Fibroblast of skin of back (primary cell): ENCODE measurements at places on chromosomes 12 and 14.
A peak's percentile ranks its signal among the peaks of the same experiment; 100 is the strongest.

GRCh38 chr12:82862876-82863649 is 176.4 kb downstream of the TMTC2 start:
- DNase-seq: no peak

- peak; percentile 5 for DNase-seq
These were observed 102.2 kb downstream of the GPHN start for GRCh38 chr14:66610154-66610563.

DNA sequence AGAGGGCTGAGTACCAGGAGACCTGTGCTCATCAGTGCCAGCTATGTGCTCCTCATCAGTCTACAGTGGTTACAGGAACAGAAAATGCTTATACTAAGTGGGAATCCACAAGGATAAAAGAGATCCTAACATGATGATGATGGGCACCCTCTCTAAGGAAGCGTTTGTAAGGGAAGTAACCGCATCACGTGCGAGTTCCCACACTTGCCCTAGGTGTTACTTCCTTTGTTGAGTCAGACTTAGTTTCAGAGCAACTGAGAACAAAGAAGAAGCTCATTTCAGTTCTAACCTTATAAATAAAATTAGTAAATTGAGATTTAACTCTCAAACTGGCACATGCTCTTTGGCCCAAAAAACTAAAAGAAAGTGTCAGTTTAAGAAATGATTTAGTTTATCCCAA is 956.4 kb upstream of the TMEM132C start:
- DNase-seq: no peak

- no peak for DNase-seq
These were observed 55.7 kb downstream of the TRIM9 start for GRCh38 chr14:51039252-51039651.

DNA sequence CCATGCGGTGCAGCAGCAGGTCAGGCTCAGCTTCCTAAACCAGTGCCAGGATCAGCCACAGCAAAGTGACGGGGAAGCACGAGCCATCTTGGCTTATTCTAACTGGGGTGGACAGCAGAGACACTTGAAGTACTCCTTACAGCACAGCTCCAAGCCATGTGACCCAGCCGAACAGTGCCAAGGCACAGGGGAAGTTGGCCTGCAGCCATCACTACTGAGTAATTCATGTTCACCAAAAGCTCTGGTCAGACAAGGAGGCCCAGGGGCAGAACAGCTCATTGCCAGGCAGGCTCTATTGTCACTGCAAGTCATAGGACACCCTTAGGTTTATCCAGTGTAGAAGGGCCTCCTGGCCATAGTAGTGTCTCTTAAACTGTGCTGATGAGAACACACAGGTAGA is 23.4 kb upstream of the SLC35F4 start:
- peak; percentile 28 for DNase-seq

DNA sequence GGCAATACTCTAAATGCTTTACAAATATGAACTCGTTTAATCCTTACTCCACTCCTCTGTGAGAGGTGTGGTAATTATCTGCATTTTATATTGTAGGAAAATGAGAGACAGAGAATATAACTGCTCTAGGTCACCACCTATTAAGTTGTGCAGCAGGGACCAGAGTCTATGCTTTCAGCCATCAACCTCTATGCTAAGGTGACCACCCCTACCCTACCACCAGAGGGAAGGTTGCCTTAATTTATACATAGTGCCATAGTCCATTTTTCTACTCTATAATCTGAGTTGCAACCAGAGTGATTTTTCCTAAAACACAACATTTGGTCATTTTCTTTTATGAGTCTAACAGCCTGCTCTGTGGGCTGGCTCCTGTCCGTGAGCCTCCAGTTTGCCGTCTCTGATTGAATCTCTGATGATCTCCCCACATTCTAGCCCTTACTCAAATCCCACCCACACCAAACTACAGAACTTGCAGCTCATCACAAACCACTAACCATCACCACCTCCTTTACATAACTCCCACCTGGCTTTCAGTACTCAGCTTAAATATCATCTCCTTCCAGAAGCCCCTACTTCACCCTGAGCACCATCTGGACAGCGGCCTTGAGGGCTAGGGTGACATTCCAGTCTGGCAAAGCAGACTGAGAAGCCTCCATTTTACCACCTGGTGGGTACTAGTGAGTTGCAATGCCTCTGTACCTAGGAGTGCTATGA is 126.6 kb downstream of the PPM1H start:
- no peak for DNase-seq

GRCh38 chr14:80780500-80780899 is 161.0 kb downstream of the CEP128 start:
- no peak for DNase-seq

DNA sequence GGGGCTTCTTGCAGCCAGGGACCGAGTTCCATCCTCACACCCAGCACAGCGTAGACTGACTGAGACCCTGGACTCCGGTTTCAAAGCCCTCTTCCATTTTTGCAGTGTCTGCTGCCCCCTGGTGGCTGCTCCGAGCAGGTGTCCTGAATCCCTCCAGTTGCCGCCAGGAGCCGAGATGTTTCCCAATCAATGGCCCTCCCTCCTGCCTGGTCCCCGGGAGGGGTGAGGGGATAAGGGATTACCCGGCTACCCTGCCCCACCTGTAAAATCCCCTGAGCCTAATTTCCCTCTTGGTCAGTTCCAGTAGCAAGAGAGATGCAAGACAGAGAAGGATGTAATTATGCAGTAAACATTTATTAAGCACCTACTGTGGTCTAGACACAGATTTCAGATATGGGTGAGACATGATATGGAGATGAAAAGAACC is 55.0 kb downstream of the PHETA1 start:
- DNase-seq: peak; percentile 56

- DNase-seq: peak; percentile 72
These were observed 43.8 kb downstream of the MED13L start for GRCh38 chr12:116233669-116234068.

DNA sequence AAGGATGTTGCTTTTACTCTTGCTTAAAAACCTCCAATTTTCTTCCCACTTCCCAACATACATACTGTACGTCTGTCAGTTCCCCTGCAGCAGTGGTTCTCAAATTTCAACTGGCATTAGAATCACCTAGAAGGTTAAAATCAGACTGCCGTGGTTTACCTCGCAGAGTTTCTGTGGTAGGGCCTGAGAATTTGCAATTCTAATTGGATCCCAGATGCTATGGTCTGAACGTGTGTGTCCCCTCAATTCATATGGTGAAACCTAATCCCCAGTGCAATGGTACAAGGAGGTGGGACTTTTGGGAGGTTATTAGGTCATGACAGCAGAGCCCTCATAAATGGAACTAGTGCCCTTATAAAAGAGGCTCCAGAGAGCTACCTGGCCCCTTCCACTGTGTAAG is 226.9 kb downstream of the CRADD start:
- no peak for DNase-seq

DNA sequence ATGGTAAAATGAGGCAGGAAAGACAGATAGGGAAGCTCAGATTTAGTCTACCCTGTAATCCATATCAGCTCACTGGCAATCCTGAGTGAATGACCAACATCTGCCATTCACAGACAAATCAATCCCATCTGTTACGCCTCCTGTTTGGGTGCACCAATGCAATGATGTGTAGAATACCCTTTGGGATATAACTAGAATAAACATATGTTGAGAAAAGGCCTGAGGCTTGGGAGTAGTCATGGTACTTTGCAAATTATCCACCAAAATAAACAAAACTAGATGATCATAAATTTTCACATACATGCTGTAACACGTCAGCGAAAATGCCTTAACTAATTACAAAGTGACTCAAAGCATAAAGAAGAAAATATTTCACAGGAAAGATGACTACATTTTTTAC is 78.8 kb downstream of the KCNC2 start:
- DNase-seq: peak; percentile 5

DNA sequence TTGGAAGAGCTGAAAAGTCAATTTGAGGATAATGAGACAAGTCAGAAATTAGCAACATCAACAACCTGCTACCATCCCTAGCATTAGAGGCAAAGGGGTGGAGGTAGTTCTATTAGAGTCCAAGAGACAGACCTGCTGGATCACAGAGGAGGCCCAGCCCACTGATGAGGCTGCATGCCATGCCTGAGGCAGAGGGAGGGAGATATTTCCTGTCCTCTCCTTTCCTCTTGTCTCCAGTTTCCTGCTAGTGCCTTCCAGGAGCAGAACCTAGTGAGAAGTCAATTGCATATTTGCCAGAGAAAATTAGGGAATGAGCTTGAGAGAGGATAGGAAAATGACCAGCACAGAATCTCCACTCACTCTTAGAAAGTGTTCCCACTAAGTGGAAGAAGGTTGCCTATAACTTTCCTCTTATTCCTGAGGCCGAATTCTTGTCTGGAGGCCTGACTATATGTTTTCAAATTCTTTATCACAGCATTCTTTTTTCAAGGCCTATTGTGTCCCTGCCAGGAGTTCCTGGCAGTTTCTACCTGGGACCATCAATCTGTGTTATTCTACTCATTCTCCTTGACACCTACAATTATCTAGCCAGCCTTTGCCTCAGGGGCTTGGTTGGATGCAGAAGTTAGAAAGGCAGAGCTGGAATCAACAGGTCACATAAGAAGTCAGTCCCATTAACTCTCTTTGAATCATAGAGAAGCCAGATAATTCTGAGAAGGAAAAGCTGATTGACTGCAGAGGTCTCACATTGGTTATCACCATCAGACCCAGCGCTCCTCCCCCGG is 121.9 kb downstream of the EMP1 start:
- DNase-seq: no peak

DNA sequence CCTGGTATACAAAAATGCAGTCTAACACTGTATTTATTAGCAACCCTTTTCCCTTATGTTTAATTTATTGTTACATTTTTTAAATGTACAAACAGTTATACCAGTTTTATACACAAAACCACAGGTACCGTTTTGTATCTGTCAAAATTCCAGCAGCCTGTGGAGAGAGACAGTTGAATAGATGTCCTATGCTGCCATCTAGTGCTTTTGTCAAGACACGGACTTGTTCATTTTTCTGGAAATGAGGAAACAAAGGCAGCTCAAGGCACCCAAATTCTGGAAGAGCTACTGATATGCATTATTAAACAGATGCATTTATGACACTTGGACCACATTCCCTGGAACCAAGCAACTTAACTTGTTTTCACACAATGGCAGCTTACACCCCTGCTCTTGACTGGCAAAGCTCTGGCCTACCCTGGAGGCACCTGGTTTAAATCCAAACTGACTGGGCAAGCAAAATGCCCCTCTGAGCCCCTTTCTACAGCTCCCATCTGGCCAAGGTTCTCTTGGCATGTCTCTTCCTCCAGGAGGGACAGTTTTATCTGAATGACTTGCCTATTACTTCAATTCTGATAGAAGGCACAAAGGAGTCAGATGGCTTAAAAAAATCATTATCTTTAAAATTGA is 286.9 kb upstream of the PRKD1 start:
- DNase-seq: peak; percentile 65

DNA sequence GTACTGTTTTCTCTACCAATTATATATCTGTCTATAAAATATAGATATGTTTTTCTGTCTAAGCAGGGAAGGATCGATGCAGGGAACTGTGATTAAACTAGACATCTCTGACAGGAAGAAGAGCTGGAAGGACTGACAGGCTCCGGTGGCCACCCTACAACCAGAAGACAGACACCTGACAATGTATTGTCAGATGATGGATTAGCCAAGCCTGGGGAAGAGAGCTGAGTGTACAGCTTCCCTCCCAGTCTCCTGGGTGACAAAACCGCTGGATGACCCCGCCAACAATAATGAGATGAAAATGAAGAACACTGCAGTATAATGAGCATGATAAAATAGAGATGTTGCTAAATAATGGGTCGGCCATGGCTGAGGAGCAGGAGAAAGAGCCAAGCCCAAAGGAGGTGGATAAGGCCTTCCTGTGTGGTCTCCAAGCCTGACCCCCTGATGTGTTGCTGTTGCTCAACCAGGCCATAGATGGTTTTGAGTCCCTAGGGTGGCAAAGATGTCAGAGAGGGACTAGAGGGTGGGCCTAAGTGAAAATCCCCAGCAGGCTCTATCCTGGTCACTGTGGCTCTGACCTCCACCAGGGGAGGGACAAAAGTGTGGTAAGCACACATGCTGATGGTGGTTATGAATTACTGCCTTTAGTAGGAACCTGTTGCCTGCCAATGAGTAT is 28.2 kb downstream of the DHRS2 start:
- no peak for DNase-seq

DNA sequence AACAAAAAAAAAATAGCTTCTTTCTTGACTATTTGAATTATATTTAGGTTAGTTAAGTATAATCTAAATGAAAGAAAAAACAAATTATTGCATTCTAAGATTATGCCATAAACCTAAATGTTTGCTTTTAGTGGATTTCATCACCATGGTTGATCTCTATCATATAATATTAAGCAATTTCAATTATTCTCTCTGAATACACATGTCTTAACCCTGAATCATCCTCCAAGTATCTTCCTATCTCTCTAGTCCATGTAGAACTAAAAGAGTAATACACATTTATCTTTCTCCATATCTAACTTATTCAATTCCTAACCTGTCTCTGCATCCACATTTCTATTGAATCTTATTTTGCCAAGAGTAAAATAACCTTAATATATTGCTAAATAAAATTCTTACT is 59.6 kb downstream of the PPFIA2 start:
- DNase-seq: no peak

GRCh38 chr12:21907948-21908837 is 33.0 kb downstream of the ABCC9 start:
- no peak for DNase-seq

DNA sequence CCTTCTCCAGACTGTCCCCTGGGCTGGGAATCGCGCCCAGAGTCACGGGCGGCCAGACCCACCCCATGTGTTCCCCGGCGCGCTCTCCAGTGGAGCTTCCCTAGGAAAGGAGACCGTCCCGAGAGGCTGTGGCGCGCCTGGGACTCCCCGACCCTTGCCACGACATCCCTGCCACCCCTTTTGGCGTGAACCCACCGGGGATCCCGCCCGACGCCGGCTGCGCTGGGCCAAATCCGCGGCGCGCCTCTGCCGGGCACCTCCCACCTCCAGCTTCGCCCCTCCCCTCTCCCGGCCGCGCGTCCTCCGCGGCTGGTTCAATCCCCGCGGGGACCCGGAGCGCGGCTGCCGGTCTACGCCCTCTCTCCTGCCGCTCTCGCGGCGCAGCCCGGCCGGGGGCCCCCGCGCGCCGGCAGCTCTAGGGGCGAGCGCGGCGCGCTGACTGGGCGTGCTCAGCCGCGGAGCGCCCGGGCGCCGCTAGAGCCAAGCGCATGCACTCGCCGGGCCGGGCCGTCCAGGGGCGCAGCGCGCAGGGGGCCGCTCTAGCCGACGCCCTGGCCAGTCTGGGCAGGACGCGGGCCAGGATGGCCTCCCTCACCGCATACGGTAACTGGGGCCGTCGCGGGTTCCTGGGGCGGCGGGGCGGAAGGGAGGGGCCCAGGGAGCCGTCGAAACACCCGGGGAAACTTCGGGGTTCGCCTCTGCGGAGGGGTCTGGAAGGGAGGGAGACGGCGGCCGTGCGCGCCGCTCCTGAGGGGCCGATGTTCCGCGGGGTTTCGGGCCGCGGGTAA is 77.4 kb upstream of the ANO4 start:
- DNase-seq: peak; percentile 15

DNA sequence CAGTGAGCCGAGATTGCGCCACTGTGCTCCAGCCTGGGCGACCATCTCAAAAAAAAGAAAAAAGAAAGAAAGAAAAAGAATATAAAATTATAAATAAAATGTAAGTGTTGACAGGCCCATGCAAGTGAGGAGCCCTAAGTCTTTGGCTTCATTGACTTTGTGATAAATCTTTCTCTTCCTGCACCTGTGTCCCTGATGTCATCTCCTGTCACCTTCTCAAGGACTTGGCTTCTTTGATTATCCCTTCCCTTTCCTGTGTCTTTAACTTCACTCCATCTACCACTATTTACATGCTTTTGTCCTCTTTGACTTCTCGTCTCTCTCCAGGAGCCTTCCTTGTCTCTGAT is 33.6 kb upstream of the WNK1 start:
- DNase-seq: no peak
